ENCODE measurements at places on chromosomes 12 and 14. TPM values are rescaled to one million over a fixed set of nuclear protein-coding genes. Genes with fewer than 3 reads are reported as not detected.
A peak's percentile ranks its signal among the peaks of the same experiment; 100 is the strongest.

GRCh38 chr14:22556021-22556989 is 32.7 kb downstream of the DAD1 start:
- DNase-seq: peak; percentile 100

DNA sequence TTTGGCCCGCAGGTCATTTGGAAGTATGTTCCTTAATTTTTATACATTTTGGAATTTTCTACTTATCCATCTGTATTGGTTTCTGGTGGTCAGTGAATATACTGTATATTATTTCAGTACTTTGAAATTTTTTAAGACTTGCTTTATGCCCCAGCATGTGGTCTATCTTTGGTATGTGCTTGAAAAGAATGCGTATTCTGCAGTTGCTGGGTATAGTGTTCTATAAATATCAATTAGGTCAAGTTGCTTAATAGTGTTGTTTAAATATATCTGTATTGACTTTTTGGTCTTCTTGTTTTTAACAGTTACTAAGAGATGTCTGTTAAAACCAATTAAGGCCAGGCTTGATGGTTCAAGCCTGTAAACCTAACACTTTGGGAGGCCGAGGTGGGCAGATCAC is 21.7 kb upstream of the SIX1 start:
- no peak for DNase-seq

GRCh38 chr12:28851781-28852180 is 297.3 kb upstream of the FAR2 start:
- no peak for DNase-seq

The PARP11 gene
- total RNA-seq: 19.7 TPM

The AICDA gene
- total RNA-seq: not detected

DNA sequence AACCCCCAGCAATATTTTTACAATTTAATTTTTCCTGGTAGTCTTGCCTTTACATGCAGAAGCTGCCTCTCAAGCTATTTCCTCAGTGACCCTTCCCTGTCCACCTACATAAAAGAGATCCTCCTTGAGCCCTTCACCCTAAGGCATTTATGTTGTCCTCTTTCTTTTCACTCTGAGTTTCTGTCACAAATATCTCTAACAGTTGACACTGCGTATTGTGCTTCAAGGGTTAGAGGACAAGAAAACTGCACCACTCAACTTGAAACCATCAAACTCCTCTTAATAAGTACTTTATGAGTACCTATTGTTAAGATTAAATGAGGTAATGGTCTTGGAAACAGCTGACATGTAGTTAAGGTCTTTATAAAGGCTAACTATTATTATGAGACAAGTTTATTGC is 557.7 kb downstream of the TRHDE start:
- no peak for DNase-seq

GRCh38 chr14:64038841-64039542 is 186.2 kb downstream of the SYNE2 start:
- DNase-seq: no peak

DNA sequence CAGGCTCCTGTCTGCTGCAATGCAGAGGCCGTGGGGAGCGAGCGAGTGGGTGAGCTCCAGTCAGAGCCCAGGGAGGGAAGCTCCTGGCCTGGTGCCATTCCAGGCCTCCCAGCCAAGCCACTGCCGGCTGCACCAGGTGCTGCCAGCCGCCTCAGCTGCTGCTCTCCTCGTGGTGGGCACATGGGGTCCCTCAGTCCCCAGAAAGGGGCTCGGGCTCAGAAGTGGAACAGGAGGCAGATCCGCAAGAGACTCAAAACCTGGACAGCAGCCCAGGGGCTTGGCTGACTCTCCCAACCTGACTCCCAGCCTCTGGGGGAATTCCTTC is 2.4 kb downstream of the ABCB9 start:
- DNase-seq: no peak

The HAL gene
- 0.25 TPM for total RNA-seq

GRCh38 chr12:52239767-52240166 is 6.7 kb downstream of the KRT7 start:
- no peak for DNase-seq

DNA sequence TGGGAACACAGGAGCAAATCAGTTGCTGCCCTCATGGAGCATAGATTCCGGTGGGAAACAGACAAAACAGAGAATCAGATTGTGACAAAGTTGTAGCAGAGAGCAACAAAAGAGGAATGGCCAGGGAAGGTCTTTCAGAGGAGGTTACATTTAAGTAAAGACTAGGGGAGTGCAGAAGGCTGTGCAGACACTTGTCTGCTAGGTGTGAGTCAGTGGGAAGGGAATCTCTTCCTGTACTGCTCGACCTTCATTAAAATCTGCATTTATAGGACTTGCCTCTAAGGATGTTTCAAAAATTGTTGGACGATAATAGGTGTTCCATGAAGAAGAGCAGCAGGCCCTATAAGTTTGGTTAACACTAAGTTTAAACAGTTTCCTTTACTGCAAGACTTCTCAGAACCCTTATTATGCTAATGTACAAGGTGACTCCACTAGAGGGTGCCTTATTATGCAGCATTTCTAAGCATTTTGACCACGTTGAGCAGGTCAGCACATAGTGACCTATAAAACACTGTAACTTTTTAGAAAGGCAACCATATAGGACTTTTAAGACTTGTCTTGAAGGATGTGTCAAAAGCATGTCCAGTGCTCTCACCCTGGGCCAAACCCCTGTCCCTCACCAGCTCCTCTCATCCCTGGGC is 91.8 kb upstream of the RIC8B start:
- DNase-seq: no peak

The SMCO2 gene
- not detected for total RNA-seq

The PRKAB1 gene
- 24.8 TPM for total RNA-seq

GRCh38 chr14:64464651-64465050 is 648 bp upstream of the AKAP5 start:
- no peak for DNase-seq

The CLEC9A gene
- total RNA-seq: not detected

- DNase-seq: no peak
Measured at GRCh38 chr12:2110127-2110526, 57.3 kb downstream of the CACNA1C start.

The GALNT16 gene
- total RNA-seq: not detected

The KRT77 gene
- not detected for total RNA-seq

GRCh38 chr14:65006261-65006721 is 19.6 kb downstream of the FNTB start:
- no peak for DNase-seq

The CIDEB gene
- 12.1 TPM for total RNA-seq

Data from activated CD8-positive, alpha-beta T cell treated with anti-CD3 and anti-CD28 coated beads for 36 hours (primary cell).